ENCODE measurements at places on chromosomes 4 and X.
A peak's percentile ranks its signal among the peaks of the same experiment; 100 is the strongest.

GRCh38 chrX:119459181-119459580 lies 9.1 kb upstream of the SLC25A5 start:
- no peak for DNase-seq

DNA sequence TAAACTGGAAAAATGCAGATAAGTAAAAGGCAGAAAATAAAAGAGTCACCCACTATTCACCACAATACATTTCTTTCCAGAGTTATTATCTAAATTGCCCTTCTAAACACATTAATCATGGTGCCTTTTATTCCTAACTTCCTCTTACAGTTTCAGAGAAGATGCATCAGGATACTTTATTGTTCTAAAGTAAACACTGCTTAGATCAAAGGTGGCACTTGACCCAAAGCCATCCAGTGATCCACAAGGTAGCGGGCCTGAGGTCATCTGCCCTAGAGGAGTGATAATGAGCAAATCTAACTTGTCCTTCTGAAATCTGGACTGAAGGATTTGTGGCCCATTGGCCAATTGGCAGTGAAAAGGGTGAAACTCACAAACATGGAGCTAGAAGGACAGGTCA lies 12.0 kb upstream of the TMEM154 start:
- no peak for DNase-seq

- DNase-seq = no peak
Observed at GRCh38 chr4:71195924-71196323, 142.9 kb upstream of the SLC4A4 start.

DNA sequence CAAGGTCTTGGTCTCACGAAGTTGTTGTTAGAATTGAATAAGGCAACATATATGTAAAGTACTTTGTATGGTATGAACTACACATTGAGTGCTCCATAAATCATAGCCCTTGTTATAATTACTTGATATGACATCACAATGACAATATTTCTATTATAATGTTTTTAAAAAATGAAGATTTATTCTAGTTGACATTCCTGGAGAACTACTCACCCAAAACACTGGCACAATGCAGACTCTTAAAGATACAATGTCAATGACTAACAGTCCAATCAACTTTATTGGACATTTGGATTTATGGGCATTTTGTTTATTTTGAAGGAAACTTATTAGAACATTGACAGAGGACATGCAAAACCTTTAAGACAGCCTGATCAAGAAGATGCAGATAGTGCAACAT lies 55.3 kb downstream of the ASB9 start:
- DNase-seq = no peak

- DNase-seq = no peak
Observed at GRCh38 chr4:98518559-98519267, 139.7 kb downstream of the TSPAN5 start.

GRCh38 chr4:145189981-145190380 lies 9.6 kb upstream of the OTUD4 start:
- DNase-seq = no peak

GRCh38 chr4:155722816-155723499 lies 35.9 kb upstream of the GUCY1B1 start:
- DNase-seq = no peak

GRCh38 chr4:140099983-140100382 lies 54.0 kb downstream of the MAML3 start:
- DNase-seq = peak; percentile 85

GRCh38 chrX:48782216-48782615 lies 4.2 kb upstream of the GATA1 start:
- DNase-seq = no peak

GRCh38 chr4:6526156-6526555 lies 48.8 kb upstream of the MAN2B2 start:
- no peak for DNase-seq

DNA sequence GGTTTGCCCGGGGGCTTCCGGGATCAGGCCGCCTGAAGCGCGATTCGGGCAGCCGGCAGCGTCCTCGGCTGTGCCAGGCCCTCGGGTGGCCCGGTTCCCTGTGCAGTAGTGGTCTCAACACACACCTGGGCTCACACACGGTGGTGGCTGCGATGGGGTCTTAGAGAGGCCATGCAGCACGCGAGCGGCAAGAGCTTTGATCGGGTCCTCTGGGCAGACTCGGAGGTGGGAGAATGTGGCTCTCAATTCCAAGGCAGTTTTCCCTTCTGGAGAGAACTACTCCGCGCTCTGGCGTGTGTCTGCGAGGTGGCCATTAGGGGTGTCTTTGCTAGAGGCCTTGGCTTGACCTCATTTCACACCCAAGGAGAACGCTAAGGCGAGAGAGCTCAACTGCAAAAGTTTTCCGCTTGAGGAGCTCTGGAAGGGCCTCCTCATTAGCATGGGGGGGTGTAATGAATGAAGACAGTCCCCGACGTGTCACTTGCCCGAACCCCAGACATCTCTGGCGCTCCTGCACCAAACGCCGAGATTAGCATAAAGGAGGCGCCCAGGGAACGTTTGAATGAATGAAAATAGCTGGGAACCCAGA lies 771 bp upstream of the RBPJ start:
- peak; percentile 77 for DNase-seq

DNA sequence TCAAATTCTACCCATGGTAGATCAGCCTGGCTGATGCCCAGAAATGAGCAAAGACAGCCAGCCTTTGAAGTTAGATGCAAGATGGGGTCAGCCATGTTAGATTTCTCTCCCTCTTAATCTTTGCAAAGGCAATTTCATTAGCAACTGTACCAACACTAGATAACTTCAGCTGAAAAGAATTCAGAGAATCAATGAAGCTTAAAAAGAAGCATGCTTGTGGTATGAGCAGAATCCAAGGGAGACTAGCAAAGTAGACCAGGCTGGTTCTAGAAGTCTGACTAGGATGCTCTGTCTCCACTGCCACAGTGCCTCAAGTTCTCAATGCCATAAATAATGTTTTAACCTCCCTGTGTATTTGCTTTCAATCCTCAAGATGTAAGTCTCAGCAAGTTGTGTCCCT lies 247.3 kb downstream of the SLC7A11 start:
- DNase-seq = no peak

GRCh38 chrX:39156051-39156450 lies 354.8 kb downstream of the MID1IP1 start:
- no peak for DNase-seq

DNA sequence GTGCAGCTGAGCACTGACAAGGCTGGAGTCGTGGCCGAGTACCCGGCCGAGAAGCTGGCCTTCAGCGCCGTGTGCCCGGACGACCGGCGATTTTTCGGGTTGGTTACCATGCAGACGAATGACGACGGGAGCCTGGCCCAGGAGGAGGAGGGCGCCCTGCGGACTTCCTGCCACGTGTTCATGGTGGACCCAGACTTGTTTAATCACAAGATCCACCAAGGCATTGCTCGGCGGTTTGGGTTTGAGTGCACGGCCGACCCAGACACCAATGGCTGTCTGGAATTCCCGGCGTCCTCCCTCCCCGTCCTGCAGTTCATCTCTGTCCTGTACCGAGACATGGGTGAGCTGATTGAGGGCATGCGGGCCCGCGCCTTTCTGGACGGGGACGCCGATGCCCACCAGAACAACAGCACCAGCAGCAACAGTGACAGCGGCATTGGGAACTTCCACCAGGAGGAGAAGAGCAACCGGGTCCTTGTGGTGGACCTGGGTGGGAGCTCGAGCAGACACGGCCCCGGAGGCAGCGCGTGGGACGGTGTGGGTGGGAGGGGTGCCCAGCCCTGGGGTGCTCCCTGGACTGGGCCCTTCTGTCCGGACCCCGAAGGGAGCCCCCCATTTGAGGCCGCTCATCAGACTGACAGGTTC lies 24.3 kb downstream of the RGS12 start:
- DNase-seq = no peak

DNA sequence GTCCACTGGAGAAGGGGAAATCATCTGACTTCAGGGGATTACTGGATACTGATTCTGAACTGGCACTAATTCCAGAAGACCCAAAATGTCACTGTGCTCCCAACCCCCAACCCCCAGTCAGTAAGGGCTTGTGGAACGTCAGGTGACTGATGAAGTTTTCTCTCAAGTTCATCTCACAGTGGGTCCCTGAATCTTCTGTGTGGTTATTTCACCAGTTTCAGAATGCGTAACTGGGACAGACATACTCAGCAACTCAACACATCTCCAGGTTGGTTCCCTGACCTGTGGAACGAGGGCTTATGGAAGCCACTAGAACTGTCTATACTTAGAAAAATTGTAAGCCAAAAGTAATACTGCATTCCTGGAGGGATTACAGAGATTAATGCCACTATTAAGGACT lies 45.3 kb downstream of the DDX60L start:
- no peak for DNase-seq

- DNase-seq = peak; percentile 74
Observed at GRCh38 chr4:107721436-107722100, 1.5 kb upstream of the PAPSS1 start.

- DNase-seq = no peak
Observed at GRCh38 chrX:143095321-143095720, 69.6 kb downstream of the SPANXN4 start.

DNA sequence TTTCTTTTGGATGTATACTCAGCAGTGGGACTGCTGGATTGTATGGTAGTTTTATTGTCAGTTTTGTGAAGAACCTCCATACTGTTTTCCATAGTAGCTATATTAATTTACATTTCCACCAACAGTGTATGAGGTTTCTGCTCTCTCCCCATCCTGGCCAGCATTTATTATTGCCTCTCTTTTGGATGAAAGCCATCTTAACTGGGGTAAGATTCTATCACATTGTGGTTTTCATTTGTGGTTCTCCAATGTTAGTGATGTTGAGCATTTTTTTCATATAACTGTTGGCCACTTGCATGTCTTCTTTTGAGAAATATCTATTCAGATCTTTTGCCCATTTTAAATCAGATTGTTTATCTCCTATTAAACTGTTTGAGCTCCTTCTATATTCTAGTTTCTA lies 27.6 kb downstream of the QRFPR start:
- peak; percentile 73 for DNase-seq

DNA sequence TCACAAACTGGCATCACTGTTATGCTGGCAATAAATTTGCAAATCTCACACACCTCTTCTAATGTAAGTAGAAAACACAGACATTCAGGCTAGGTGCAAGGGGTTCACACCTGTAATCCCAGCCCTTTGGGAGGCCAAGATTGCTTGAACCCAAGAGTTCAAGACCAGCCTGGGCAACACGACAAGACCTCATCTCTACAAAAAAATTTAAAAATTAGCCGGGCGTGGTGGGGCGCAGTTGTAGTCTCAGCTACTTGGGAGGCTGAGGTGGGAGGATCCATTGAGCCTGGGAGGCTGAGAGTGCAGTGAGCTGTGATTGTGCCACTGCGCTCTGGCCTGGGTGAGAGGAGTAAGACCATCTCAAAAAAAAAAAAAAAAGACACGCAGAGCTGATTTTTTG lies 83.1 kb upstream of the ENPP6 start:
- no peak for DNase-seq

DNA sequence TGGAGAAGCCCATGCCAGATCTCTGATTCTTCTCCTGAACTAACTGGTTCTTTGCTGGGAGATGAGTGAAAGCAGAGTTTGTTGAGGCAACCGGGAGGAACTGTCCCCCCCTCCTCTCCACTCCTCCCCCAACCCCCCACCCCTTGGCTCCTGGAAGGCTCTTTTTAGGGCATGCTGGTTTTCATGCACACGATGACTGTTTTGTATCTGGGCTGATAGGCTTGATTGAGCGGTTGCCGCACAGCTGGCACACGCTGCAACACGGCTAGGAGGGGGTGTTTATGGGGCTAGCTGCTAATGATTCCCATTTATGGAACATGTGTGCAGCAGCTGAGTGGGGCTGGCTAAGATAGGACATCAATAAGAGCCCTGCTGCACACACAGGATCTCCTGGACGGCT lies 137.2 kb downstream of the SMIM20 start:
- no peak for DNase-seq

- peak; percentile 37 for DNase-seq
Observed at GRCh38 chr4:98950925-98951324, 22.0 kb upstream of the EIF4E start.

- no peak for DNase-seq
Observed at GRCh38 chr4:139625093-139625455, 40.5 kb upstream of the MGST2 start.

DNA sequence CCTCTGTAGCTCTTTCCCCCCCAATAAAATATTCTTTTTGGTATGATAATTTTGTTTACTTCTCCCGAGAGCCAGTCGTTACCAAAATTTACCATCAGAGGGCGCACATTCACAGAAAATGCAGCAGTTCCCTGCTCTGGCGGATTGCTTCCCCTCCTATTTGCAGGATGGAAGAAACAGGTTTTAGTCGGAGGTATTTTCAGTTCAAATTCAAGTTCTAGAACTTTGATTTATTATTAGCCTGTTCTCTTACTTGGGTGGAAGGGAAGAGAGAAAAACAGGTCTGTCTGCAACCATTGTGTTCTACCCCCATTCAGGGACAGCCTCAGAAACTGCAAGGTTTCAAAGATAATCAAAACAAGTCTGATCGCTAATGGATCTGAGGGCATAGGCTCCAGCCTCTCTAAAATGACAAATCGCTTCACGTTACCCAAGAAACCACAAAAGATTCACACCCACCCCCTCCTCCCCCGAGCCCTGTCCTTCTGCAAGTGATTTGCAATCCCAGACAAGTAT lies 263.8 kb upstream of the RPS6KA3 start:
- DNase-seq = peak; percentile 64

DNA sequence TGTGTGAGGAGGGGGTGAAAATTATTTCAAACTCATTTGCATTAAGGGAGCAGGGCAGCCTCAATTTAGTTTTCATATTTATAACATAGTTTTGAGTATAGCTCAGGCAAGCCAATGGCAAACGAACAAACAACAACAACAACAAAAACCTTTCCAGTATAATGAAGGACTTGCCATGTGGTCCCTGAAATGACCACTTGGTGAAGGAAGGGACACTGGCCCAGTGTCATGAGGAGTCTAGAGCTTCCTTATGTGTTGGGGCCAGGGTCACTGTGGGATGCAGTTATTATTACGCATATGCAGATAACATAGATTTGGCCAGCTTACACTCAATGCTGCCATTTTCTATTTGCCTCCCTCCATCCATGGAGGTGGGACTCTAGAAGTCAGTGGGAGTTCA lies 23.3 kb downstream of the NKX3-2 start:
- no peak for DNase-seq

DNA sequence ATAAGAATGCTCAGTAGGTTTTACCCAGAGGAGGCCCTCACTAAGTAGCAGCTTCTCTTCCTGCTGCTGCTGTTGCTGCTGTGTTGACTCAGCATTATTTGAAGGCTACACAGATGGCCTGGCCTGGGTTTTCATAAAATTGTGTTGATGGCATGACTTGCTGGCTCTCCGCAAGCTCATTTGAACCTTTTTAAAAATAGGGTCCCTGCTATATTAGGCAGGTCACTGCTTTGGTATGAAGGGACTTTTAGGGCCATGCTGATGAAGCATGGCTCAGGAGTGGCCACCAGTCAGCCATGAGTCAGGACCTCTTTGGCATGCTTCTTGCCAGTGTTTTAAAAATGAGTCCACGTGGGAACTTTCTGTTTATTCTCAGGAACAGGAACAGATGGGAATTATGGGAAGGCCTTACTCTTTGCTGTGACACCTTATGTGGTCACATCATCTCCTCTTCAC lies 128.7 kb downstream of the MID1IP1 start:
- peak; percentile 26 for DNase-seq

Measured in hematopoietic multipotent progenitor cell treated with erythropoietin and hydrocortisone succinate and interleukin-3 and kit ligand, for 4 days (in vitro differentiated cells).